Uterus (tissue), 4 donors: ENCODE measurements at places on chromosomes 7 and 10. TPM values are rescaled to one million over a fixed set of nuclear protein-coding genes. Genes with fewer than 3 reads are reported as not detected.
A peak's percentile ranks its signal among the peaks of the same experiment; 100 is the strongest.

DNA sequence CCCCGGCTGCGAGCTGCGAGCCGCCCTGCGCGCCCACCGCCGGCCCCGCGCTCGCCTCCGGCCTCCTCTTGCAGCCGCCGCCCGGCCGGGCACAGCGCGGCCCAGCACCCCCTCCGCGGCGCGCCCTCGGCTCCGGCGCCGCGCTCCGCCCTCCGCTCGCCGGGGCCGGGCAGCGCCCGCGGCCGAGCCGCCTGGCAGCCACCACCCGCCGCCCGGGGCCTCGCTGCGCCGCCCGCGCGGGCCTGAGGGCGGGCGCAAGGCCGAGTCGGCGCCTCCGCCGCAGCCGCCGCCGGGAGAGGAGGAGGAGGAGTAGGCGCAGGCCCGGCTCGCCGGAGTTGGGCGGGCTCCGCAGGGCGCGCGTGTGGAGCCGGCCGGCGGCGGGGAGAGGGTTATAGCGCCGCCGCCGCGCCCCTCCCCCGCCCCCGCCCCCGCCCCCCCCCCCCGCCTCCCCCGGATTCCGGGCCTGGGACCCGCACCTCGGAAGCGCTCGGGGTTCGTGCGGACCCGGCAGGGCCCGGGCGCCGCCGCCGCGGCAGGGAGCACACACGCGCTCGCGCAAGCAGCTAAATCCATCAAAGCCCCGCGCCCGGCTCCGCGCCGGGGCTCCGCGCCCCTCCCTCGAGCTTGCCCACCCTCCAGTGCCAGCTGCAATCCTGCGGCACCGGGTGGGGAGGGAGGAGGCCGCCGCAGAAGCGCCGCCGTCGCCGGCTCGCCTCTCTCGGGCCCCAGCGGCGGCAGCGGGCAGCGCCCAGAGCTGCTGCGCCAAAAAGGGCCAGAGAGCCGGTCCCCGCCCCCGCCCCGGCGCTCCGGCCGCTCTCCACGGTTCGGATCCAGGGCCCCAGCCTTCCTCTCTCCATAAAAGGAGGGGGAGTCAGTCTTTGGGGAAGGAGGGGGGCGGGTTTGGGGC lies at the start of gene PDGFA:
Gene PDGFA (minus strand): TSS at position 363 of the 907 bp plus-strand sequence. CDS start 845 bp downstream, outside the sequence.
- H3K4me1 ChIP-seq = no peaks in the 10 kb centered on the region
- H3K4me3 ChIP-seq = peak within 1 kb of the TSS; percentile 54
- peak within 1 kb of the TSS; percentile 82 for H3K27ac ChIP-seq
- H3K27me3 ChIP-seq = no peaks in the 10 kb centered on the region
- no peaks in the 10 kb centered on the region for H3K36me3 ChIP-seq

Gene FAM25C
- not detected for total RNA-seq

Gene FGL2
- total RNA-seq = 69.3 TPM

Gene SFTPA1
- not detected for total RNA-seq

Gene EMX2
- total RNA-seq = 6.7 TPM

GRCh38 chr7:31707089-31707488 lies 20.1 kb downstream of the PPP1R17 start:
- no peak overlapping the region for H3K4me3 ChIP-seq
- no peak overlapping the region for H3K27ac ChIP-seq
- DNase-seq = no peak

Gene NKX1-2
- total RNA-seq = not detected

DNA sequence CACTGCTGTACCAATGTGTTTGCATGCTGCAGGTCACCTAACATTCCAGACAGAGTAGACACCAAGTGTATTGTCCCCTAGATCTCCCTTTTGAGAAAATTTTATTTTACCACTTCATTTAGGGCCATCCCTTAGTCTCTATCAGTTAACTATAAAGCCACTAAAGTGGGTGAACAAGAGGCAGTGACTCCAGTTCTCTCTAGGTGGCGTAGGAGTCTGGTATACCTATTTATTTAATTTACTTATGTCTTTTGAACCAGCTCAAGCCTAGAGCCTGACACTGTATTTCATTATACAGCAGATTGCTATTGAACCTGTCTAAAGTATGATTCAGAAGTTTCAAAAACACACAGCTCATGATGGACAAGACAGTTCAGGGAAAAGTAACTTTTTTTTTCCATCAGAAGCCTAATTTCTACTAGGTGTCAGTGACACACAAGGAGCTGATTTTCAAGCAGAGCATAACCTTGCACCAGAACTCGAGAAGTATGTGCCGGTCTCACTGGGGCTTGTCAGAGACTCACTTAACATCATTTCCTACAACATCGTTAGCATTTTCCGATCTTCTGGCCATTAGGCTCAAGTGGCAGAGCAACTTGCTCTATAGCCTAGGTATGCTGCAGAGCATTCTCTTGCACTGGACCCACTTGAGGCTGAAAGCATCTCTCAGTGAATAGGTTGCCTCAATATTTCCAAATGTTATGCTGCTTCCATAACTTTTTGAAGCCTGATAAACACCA lies 175.4 kb downstream of the CDC14C start:
- no peaks in the 10 kb centered on the region for H3K27me3 ChIP-seq
- H3K4me1 ChIP-seq = no peaks in the 10 kb centered on the region
- DNase-seq = no peak
- no peak overlapping the region for H3K4me3 ChIP-seq
- H3K27ac ChIP-seq = no peak overlapping the region

Gene ATRNL1
- 137 TPM for total RNA-seq

GRCh38 chr10:89258881-89259280 lies 7.3 kb upstream of the LIPA start:
- no peaks in the 10 kb centered on the region for H3K36me3 ChIP-seq
- H3K27ac ChIP-seq = no peak overlapping the region
- no peak overlapping the region for H3K4me3 ChIP-seq
- H3K27me3 ChIP-seq = no peaks in the 10 kb centered on the region

Gene TMED4
- total RNA-seq = 82.6 TPM

Gene CLIP2
- total RNA-seq = 41.8 TPM

GRCh38 chr10:52950578-52950977 lies 178.0 kb upstream of the MBL2 start:
- H3K4me3 ChIP-seq = no peak overlapping the region
- no peaks in the 10 kb centered on the region for H3K27me3 ChIP-seq
- no peak for DNase-seq
- no peaks in the 10 kb centered on the region for H3K36me3 ChIP-seq
- no peak overlapping the region for H3K27ac ChIP-seq
- H3K4me1 ChIP-seq = no peaks in the 10 kb centered on the region

Gene ACSM6
- total RNA-seq = not detected

DNA sequence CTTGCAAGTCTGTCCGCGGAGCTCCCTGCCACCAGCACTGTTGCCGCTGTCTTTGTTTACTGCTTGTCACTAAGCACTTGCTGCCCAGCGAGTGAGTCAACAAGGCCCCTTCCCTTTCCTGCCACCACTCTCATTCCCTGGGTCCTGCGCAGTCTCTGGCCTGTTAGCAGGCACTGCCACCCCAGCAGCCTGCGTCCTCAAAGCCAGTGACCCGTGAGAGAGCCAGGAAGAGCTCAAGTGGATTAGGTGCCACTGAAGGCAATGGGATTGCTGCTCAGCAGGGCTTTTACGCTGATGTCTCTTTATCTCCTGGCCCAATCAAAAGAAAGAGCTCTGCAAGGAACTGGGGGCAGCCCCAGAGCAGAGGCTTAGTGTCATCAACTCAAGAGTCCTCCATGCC lies at the start of gene FRMPD2:
Gene FRMPD2 (minus strand): TSS at position 61 of the 400 bp plus-strand sequence. CDS start 129 bp downstream, outside the sequence.
- DNase-seq = no peak
- H3K36me3 ChIP-seq = no peaks in the 10 kb centered on the region
- H3K4me1 ChIP-seq = no peaks in the 10 kb centered on the region
- no peak within 1 kb of the TSS for H3K4me3 ChIP-seq
- H3K27ac ChIP-seq = no peak within 1 kb of the TSS
- no peaks in the 10 kb centered on the region for H3K27me3 ChIP-seq

DNA sequence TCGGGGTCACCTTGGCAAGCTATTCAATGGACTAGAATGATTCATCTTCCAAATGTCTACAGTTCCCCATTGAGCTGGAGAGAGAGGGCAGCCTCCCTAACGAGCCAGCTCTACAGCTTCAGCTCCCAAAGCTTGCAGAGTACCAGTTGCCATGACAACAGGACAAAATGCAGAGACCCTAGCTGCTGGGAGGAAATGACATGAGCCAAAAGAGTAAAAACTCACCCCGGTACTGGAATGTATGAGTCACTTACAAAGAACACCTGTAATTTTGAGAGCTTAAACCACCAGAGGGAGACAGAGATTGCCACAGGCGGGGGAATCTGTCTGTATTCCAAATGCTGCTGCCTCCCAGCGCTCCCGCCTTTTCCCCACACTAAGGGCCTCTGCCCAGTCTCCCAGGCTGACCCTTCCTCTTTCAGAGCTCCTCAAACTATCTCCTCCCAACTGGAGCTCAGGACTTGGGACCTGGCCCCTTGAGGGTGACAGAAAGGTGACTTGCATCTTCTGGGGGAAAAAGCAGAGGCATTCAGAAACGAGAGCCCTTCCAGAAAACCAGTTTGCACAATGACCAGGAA lies 95.5 kb downstream of the CUL2 start:
- no peaks in the 10 kb centered on the region for H3K4me1 ChIP-seq
- H3K27ac ChIP-seq = no peak overlapping the region
- H3K36me3 ChIP-seq = no peaks in the 10 kb centered on the region
- no peak overlapping the region for H3K4me3 ChIP-seq
- DNase-seq = peak; percentile 21
- H3K27me3 ChIP-seq = no peaks in the 10 kb centered on the region

- H3K27ac ChIP-seq = no peak overlapping the region
- DNase-seq = no peak
- no peaks in the 10 kb centered on the region for H3K27me3 ChIP-seq
- H3K4me1 ChIP-seq = no peaks in the 10 kb centered on the region
- H3K36me3 ChIP-seq = no peaks in the 10 kb centered on the region
These were observed 842.5 kb downstream of the GRID1 start for GRCh38 chr10:85524001-85524666.

GRCh38 chr7:134643131-134643530 lies 3.5 kb upstream of the BPGM start:
- H3K4me3 ChIP-seq = no peak overlapping the region
- DNase-seq = no peak
- H3K27me3 ChIP-seq = no peaks in the 10 kb centered on the region
